ENCODE measurements at places on chromosomes 7 and 10. TPM values are rescaled to one million over a fixed set of nuclear protein-coding genes. Genes with fewer than 3 reads are reported as not detected.

- no peak for DNase-seq
These were observed 23.2 kb downstream of the NKX2-3 start for GRCh38 chr10:99555825-99556523.

DNA sequence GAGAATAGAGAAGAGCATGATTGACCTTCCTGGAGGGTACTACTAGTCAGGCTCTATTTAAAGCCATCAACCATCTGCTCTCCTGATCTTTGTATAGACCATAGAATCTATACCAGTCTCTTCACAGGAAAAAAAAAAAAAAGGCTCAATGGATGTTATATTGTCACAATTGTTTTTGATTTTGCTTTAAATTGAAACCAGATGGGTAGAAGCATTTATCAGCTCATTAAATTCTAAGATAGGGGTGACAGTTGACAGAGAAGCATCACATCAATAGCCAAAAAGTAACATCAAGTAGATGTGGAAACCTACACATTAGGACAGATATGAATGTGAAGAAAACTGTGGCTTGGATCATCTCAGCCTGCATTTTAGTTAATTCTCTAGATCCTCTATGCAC is 558.9 kb upstream of the MBL2 start:
- DNase-seq = no peak

- no peak for DNase-seq
These were observed 13.3 kb upstream of the TSGA13 start for GRCh38 chr7:130699686-130700085.

DNA sequence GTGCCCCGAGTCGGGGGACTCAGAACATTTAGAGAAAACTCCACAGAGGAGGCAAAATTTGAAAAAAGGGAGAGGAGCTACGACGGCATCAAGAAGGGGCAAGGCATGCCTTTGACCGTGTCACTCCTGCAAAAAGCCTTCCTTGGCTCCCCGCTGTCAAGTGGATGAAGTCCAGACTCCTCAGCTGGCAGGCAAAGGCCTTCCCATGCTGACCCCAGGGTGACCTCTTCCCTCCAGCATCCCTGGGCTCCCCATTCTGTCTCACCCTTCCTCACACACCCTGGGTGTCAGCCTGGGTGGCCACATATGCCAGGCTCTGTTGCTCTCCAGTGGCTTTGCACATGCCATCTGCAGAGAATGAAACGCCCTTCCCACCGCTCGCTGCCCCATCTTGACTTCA is 88.4 kb upstream of the ZMIZ1 start:
- DNase-seq = no peak

DNAJC30 gene
- total RNA-seq = 3.4 TPM

- DNase-seq = no peak
These were observed 6.4 kb downstream of the CHST15 start for GRCh38 chr10:124086787-124087671.

GRCh38 chr10:78614744-78615143 is 454.0 kb upstream of the ZMIZ1 start:
- DNase-seq = no peak

GRCh38 chr10:102264371-102264770 is 19.0 kb downstream of the GBF1 start:
- no peak for DNase-seq

TAS2R4 gene
- total RNA-seq = 3.1 TPM

SLC25A13 gene
- 15.7 TPM for total RNA-seq

GRCh38 chr7:156347132-156347531 is 293.4 kb upstream of the RNF32 start:
- no peak for DNase-seq

DNA sequence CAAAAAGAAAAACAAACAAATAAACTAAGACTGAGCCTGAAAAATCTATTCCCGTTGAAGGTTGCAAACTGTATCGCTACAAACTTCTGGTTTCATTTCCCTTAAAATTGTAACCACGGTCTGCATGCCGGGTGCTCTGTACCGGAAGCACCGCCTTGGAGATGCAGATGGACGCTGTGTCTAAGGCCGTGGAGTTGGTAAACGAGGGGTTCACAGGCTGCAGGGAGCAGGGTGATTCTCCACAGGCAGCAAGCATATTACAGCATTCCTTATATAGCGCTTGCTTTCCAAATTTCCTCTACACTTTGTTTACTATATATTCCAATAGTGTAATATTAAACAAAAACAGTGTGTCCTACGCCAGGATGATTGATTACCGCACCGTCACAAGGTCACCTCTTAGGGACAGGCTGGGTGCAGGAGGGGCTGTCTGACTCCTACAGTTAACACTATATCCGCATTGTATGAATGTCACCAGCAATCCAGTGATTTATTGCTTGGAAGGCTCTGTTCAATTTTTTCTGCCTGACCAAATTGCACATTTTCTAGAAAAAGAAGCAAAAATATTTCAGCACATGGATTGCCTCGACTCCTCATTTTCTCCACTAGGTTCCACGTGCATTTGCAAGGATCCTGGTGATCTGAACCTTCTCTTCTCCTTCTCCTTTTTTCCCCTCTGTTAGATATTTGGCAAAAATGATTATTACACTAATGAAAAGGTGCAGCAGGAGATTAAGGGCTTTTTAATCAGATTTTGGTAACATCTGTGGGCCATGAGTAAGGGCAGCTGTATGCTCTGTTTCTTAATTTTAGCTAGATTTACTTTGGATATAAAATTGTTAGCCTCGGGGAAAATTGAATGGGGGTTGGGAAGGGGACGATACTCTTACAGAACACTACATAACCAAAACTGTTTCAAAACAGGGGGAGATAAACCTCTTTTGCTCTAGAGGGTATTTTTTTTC is 325.8 kb upstream of the MGMT start:
- DNase-seq = no peak

SPAM1 gene
- total RNA-seq = not detected

CH25H gene
- total RNA-seq = 4.1 TPM

DNA sequence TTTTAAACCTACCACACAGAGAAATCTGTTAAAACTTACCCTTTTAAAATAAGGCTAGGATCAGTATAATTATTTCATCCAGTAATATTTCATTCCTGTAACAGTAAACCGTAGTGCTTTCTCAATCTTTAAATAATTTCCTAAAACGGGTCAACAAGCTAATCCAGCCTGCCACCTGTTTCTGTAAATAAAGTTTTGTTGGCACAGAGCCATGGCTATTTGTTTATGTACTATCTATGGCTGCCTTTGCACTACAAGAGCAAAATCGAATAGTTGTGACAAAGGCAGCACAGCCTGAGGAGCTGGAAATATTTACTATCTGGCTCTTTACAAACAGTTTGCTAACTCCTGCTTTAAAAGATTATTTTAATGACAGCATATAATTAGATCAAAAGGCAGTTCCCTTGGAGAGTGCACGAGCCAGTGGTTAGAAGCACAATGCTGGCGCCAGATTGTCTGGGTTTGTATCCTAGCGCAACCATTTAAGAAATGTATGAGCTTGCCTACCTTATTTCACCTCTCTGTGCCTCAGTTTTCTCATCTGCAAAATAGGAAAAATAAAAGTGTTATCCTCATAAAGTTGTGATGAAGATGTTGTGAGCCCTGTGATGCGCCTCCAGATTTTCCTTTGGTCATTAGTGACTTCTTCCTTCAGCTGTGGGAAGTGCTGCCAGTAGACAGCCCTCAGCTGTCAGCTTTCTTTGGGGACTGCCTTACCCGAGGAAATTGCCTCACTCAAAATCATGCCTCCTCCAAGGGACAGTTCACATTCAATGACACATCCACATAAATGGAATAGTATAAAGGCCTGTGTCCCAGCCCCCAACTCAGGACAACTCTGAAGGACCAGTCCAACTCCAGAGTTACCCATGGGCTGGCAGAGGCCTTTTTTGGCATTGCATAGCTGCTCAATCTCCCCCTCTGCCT is 11.8 kb upstream of the MIOS start:
- DNase-seq = no peak

GDF2 gene
- total RNA-seq = not detected

LRRC61 gene
- total RNA-seq = 3.0 TPM

DNA sequence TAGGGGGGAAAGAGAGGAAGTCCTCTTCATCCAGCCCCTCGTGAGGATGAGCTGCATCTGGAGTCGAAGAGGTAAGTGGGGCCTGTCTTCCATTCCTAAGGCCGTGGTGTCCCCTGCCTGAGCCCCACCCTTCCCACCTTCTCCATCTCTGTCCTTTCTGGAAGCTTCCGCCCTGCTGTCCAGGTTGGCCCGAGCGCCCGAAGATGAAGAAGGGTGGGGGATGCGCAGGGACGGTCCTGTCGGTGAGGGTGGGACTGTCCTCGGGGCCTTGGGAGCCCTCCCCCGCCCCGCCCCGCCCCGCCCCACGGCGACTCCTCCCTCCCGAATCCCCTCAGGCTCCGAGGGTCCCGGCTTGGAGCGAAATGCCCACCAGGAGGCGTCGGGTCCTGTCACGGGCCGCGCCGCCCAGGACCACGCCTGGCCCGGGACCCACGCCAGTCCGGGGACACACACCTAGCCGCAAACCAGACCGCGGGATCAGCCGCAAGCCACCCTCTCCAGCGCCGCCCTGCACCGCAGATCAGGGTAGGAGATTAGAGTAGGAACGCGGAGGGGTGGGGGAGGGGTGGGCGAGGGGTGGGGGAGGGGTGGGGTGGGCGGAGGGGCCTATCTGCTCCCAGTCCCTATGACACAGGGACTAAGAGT is 15.3 kb downstream of the GPRIN2 start:
- no peak for DNase-seq

- no peak for DNase-seq
These were observed 23.7 kb upstream of the DUSP5 start for GRCh38 chr10:110474017-110474416.

MSS51 gene
- 9.1 TPM for total RNA-seq

CALD1 gene
- total RNA-seq = 196 TPM

SLC18A3 gene
- total RNA-seq = not detected

GRCh38 chr7:154385214-154385613 is 333.0 kb downstream of the DPP6 start:
- no peak for DNase-seq

DNA sequence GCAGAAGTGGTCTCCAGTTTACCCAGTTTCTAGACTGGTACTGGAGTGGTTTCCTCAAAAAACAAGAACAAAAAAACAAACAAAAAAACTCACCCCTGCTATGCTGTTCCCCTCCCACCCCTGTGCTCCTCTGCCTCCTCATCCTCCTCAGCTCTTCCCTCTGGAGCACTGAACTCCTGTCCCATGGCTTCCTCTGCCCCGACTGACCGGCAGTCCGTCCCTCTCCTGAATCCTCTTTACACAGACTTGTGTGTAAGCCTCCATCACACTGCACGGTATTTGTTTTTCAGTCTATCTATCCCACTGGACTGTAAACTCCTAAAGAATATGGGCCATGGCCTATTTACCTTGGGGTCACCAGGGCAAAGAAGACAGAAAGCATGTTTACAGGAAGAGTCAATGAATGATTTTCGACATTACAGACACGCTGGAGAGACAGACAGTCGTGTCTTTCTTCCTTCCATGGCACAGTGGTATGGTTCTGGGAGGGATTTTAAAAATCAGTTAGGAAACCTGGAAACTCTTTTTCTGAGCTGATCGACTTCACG is 265.3 kb downstream of the GLI3 start:
- DNase-seq = no peak

DNA sequence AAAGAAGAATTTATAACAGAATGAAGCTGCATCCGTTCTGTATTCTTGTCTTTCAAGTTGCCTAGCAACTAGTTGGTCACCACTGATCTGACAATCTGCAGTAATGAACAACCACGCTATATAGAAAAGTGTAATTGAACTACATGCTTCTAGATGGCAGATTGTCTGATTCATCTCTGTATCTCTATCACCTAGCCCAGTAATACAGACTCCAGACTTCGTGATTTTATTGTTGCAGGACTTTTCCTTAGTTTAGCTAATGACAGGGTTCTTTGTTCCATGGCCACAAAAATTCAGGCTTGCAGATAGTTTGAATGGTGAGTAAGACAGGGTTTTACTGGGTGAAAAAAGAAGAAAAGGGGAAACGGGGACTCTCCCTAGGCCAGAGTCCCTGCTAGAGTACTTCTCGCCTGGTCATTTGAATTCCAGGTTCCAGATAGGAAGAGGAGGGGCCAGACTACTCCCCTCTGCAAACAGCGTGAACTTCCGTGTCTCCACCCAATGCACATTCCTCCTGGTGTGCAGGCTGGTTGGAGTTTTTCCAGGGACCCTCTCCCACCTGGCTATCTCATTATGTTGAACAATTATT is 45.9 kb downstream of the COL1A2 start:
- no peak for DNase-seq

CTNNA3 gene
- total RNA-seq = 7.1 TPM

GRCh38 chr7:150435390-150436073 is 14.9 kb upstream of the GIMAP8 start:
- DNase-seq = no peak

DNA sequence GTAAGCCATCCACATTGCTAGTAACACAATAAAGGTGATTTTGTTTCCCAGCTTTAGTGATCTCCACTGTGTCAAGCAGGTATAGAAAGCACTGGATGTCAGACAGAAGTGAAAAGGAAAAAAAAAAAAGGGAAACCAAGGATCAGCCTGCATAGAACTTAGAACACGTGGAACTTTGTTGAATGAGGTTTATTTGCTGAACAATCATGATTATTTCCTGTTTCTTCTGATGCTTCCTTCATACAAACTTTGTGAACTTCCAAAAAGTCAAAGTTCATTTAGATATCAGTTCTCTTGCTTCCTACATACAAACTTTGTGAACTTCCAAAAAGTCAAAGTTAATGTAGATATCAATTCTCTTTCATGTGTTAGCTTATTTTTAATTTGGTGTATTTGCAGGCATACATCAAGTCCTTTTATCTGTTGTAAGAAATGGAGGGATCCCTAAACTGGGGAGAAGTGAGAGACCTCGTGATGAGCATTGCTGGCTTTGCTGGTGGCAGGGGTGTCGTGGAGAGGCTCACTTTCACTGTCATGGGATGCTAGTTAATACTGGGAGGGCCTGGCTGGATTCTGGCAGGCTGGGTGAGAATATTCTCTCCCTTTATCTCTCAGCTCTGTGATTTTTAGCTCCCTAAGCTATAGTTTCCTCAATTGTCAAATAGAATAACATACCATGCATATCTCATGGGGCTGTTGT is 298.4 kb downstream of the INHBA start:
- DNase-seq = no peak

RELN gene
- total RNA-seq = 15.6 TPM

CPN1 gene
- total RNA-seq = not detected

DNA sequence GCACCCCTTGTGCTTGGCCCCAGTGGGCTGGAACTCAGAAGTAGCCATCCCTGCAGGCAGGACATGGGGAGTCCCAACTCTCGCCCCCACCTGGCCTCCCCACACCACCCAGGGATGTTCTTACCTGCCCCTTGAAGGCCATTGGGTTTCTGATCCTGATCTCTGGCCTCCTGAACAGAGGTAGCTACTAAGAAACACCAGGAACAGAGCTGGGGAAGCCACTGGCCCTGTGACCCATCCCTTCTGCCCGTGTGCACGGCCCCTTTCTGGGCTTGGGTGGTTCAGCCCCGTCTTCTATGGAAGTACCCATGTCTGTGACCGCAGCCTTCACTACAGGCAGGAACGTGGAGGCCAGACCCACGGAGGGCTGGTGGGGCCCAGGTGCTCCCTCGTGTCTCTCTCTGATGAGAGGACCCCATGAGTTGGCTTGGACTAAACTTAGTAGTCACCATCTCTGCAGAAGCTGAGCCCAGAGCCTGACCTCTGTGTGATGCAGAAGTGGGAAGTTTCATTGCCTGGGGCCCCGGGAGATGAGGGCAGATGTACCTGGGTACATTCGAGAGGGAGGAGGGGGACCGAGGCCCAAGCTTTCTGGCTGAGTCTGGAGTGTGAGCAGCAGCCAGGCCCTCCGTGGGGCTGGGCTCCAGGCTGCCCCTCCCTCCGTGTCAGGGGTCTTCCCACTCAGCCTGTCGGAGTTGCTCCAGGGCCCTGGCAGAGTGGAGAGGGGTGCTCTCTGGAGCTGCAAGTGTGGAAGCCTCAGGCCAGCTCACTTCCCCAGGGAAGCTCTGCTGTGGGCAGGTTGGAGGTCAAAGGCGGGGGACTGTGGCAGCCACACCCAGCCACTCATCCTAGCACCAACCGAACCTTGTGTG is 81.0 kb downstream of the MKI67 start:
- no peak for DNase-seq

CUZD1 gene
- total RNA-seq = 0.59 TPM

SBDS gene
- 55.7 TPM for total RNA-seq

All from skin of body (tissue), 3 donors.